ENCODE measurements at places on chromosomes 16 and 17.

DNA sequence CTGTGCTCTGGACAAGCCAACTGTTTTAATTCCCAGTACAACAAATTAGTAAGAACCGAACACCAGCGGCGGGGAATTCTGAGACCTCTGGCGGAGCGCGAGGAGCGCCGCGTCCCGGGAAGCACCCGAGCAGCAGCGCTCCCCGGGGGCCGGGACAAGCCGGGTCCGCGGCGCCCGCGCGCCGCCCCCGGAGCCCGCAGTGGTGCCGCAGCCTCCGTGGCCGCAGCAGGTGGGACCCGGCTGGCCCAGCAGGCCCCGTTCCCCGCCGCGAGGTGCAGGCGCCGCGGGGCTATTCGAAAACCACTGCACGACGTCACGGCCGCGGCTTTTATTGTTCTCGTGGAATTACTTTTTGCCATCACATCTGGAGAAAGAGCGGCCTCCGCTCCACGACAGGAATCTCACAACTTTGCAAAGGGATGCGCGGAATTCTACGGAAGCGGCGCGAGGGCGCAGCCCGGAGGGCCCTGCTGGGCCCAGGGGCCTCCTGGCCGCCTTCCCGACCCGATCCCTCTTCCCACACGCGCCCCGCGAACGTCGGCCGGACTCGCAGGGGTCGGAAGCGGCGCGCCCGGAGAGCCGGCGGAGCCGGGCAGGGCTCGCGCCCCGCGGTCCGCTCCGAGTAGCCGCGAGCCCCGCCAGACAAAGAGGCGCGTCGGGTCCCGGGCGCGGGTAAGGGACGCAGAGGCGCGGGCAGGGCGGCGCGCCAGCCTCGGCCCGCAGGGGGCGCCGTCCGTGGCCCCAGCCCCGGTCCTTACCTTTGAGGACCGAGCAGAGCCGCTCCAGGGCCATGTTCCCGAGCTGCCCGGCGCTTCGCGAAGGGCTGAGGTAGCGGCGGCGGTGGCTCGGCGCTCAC lies 696 bp downstream of the NETO2 start:
- DNase-seq, result peak; percentile 27

GRCh38 chr16:70725912-70726828 lies 40.3 kb upstream of the MTSS2 start:
- no peak for DNase-seq

DNA sequence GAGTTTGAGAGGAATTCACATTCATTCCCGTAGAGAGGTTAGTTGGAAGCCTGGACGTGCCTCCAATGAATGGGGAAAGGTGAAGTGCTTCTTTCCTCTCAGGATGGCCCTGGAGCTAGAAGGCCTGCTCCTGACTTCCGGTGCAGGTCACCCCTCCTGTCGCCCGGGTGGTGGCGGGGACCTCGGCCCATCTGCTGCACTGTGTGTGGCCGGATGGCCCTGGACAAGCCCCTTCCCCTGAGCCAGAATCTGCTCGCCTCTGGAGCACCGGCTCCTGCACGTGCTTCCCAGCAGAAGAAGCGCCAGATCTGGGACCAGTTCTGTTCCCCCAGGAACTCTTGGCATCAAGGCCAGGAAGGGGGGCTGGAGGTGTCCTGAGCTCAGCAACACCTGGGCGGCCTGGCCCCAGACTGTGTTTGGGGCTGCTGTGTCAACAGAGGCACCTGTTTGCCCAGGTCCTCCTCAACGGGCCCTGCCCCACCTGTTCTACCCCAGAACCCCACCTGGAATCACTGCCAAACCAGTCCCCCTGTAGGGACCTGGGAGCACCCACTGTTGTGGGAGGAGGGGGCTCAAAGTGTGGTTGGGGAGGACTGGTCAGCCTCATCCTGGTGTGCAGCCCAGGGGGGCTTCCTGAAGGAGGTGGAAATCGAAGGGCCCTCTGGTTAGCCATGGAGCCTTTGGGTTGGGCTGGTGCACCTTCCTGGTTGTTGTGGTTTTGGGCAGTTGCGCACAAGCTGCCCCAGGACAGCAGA lies 5.1 kb upstream of the PERCC1 start:
- DNase-seq, result no peak

- DNase-seq, result no peak
Measured at GRCh38 chr16:67547423-67548264, 14.7 kb upstream of the CTCF start.

GRCh38 chr17:81923302-81924260 lies 4.0 kb downstream of the MAFG start:
- peak; percentile 52 for DNase-seq

DNA sequence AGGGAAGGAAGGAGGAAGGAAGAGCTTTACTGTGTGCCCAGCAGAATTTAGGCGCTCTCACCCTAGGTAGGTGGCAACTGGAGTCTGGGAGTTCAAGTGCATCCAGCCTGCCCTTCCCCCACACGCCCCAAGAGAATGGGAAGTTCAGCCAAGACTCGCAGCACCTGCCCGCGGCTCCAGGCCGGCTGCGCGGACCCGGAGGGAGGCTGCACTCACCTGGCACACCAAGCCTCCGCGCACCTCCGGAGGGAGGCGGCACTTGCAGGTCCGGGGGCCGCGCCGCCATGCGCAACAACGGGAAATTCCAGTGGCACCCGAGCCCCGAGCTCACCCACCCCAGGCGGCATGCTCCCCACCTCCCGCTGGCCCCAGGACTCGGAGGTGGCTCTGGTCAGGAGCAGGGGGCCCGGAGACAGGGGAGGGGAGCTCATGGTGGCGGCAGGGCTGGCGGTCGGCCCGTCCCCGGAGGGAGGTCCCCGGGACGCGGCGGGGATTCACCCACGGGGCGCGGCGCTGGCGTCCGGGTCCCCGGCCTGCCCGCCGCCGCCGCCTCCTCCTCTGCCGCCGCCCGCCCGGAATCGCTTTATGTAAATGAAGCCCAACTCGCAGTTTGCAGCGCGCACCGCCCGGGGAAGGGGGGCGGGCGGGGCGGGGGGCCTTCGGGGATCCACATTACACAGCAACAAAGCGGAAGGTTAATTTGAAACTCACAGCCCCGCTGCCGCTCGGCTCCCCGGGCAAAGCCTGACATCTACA lies at the start of gene ZFHX3:
Gene ZFHX3 (minus strand): TSS at position 593 of the 756 bp plus-strand sequence. CDS start 87,983 bp downstream, outside the sequence.
- no peak for DNase-seq

- DNase-seq, result no peak
Measured at GRCh38 chr16:89522287-89522686, 14.1 kb downstream of the SPG7 start.

DNA sequence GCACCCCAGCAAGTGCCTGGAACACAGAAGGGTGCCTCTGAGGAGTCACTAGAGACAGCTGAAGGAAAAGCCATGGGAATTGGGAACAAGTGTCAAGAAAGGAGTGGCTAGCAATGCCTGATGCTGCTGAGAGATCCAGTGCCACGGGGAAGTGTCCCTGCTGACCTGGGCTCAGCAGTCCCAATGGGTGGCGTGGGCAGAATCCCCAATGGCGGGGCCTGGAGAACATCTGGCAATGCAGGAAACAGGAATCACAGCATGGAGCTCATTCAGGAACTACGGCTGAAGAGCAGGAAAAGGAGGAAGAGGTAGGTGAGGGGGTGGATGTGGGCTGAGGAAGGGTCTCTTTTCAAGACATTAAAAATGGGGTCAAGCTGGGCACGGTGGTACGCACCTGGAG lies 30.1 kb downstream of the UBE2O start:
- no peak for DNase-seq

GRCh38 chr17:42779936-42780850 lies at the start of gene WNK4:
Gene WNK4, plus strand, starts transcription at chr17:42780610. Its CDS starts 89 bp downstream, at chr17:42780699.
- no peak for DNase-seq

DNA sequence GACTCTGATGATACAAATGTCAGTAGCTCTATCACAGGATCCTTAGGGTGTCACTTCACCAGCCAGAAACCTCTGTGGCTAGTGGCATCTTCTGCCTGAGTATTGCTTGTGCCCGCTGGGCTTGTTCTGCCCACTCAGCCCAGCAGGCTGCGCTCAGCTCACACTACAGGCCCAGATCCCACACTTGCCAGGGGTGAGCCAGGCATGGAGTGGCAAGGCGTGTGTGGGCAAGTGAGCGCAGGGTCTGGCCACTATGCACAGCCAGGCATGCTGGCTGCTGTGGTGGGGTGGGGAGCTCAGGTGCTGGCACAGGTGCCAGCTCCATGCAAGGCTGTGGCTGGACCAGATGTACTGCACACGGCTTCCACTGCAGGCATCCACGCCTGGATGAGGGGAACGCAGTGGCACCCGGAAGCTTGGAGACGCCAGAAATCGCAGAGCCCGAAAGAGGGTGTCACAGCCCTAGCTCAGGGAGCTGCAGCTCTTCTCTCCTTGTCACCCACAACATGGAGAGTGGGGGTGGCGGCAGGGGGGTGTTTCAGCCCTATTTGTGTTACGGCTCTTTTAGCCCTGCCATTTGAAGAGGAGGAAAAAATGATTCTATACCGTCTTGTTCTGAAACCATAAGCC lies 10.2 kb downstream of the CFAP97D1 start:
- DNase-seq, result no peak

DNA sequence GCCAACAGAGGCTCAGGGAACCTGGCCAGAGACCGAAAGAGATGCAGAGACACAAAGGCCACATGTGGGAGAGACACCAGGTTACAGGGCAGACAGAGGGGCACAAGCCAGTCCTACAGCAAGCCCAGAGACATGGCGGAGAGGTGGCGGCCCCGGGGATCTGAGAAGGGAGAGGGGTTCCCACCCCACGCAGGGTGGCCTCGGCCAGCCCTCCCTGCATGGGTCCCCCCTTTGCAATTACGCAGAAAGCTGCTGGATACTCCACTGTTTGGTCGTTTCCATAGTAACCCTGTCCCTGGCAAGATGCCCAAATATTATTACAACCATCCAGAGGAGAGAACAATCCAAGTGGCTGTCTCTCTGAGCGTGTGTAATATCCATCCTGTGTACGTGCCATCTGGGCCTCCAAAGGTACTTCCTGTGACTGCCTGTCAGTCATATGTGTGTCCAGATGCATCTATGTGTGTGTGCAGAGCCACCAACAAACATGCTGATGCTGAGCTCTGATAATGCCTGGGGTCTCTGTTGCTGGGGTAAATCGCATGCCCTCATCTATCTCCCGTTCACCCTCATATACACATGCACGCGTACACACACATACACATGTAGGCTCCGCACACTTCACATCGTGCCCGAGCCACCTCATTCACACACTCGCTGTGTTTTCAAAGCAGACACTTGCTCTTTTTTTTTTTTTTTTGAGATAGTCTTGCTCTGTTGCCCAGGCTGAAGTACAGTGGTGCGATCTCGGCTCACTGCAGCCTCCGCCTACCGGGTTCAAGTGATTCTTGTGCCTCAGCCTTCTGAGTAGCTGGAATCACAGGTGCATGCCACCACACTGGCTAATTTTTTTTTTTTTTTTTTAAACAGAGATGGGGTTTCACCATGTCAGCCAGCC lies 5.5 kb downstream of the PCGF2 start:
- DNase-seq, result peak; percentile 75

DNA sequence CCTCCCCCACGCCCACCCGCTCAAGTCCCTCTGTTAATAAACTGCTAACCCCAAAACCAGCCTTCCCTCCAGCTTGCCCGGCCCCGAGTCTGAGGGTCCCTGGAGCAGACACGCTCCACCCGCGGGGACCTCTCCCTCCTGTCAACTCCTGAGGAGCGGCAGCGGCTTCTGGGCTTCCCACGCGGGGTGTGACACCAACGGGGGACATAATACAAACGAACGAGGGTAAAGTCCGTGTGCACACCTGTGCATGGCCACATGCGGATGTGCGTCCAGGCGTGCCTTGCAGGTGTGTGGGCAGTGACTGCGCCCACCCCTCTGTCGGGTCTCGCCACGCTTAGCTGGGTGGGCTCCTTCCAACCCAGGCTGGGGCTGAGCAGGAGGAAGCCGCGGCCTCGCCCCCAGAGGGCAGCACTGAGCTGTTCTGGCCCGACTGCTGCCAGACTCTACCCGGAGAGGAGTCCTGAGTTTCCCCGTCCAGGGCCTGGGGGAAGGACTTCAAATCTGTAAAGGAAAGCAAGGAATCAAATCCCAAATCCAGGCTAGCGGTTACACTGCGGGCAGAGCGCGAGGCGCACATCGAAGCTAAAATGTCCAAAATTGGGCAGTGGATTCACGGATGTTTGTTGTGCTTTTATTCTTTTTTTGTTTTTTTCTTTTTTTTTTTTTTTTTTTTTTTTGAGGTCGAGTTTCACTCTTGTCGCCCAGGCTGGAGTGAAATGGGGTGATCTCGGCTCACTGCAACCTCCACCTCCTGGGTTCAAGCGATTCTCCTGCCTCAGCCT lies 24.2 kb upstream of the KRT17 start:
- peak; percentile 56 for DNase-seq
